ENCODE measurements at places on chromosomes 11 and 22.

- DNase-seq = no peak
These were observed 57.0 kb downstream of the OR10A6 start for GRCh38 chr11:7874056-7874455.

GRCh38 chr11:134667175-134667500 is 255.1 kb upstream of the B3GAT1 start:
- peak; percentile 19 for DNase-seq

- DNase-seq = no peak
These were observed 682.8 kb downstream of the TBC1D22A start for GRCh38 chr22:47445212-47445611.

- DNase-seq = peak; percentile 68
These were observed at the start of gene MICALL1 for GRCh38 chr22:37905534-37906363. MICALL1 (plus strand) TSS chr22:37906297; CDS start chr22:37906423, 126 bp downstream.

- DNase-seq = no peak
These were observed 9.5 kb downstream of the SLC16A8 start for GRCh38 chr22:38074181-38075104.

DNA sequence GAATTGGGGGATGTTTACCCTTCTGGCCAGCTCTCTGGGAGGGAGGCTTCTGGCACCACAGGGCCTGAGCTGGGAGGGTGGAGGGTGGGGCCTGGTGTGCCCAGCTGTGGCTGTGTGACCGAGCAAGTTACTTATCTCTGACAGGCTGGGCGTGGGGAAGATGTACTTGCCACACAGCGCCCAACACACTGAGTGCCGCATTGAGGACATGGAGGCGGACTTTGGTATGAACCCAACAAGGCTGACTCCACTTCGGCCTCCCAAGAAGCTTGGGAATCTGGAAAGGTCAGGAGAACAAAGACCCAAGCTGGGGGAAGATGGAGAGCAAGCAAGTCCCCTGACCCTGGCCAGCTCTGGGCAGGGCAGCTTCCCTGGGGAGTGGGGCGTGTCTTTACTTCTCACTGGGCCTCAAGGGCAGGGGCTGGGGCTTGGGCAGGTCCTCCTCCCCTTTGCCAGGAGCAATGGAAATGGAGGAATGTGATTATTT is 2.4 kb upstream of the MGAT3 start:
- DNase-seq = no peak

DNA sequence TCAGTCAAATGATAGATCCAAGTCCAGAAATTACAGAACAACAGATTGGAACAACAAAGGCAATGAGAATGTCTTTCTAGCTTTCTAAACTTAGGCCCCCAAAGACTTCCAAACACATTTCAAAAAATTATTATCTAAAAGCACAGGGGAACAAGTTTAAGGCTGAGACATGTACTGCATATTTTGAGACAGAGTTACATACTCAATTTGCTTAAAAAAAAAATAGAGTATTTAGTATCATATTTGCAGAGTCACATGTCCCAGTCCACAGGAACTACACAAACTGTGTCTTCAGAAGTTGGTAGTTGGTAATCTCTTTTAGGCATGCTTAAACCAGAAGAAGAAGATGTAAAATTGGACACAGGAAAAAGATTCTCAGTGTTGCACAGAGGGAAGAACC is 127.2 kb downstream of the MAML2 start:
- no peak for DNase-seq

- DNase-seq = no peak
These were observed 2.1 kb downstream of the CSNK1E start for GRCh38 chr22:38314933-38315822.

DNA sequence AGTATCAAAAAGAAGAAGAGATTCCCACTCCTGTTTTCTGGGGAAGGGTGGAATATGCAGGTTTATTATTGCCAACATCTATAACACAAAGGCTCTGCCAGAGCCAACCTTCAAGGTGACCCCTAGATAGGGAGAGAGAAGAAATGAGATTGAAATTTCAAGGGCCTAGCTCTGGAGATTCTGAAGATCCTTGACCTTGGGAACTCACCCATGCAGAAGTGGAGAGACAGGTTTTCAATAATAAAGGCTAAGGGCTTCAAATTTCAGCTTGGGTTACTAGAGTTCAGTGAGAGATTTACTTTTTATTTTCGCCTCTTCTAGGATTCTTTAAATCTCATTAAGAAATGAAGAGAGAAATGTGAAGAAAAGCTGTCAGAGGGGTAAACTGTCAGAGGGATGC is 98.4 kb downstream of the CD44 start:
- DNase-seq = no peak

DNA sequence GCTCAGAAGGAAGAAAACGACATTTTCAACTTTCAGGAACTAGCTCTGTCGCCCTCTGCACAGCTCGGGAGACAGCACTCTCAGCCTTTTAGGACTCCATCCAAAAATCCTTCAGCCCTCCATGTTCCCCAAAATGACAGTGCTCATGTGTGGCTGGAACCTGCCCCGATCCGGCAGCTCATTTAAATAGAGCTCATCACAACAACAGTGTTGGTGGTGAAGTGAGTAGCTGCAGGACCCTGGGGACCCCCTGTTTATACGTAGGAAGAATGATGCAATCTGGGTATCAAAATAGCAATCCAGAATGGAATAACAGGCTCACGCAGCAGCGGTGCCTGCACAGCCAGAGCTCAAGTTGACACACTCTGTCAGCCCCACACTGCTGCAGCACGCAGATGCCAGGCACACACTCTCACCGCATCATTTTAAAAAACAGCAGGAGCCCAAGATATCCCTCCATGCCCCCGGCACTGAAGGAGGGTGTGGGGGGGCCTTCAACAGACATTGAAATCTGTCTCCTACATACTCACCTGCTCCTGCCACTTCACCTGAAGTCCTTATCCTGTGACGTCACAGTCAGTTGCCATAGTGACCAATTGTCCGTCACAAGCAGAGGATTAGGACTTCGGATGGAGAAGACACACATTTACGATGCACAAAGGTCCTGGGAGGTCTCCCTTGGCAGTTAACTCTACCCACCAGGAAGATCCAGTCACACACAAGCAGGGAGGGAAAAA is 24.0 kb downstream of the TRIM66 start:
- DNase-seq = no peak

DNA sequence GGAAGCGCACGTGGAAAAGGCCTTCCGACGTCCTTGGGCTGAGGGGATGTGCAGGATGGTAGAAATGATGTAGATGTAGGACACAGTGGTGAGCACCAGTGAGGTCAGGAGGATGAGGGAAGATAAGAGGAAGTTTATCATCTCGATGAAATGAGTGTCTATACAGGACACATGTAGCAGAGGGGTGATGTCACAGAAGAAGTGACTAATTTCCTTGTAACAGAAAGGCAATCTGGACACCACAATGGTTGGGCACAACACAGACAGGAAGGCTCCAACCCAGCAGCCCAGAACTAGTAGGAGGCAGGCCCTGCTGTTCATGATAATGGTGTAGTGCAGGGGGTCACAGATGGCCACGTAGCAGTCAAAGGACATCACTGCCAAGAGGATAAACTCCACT is 35.0 kb upstream of the OR6M1 start:
- no peak for DNase-seq

DNA sequence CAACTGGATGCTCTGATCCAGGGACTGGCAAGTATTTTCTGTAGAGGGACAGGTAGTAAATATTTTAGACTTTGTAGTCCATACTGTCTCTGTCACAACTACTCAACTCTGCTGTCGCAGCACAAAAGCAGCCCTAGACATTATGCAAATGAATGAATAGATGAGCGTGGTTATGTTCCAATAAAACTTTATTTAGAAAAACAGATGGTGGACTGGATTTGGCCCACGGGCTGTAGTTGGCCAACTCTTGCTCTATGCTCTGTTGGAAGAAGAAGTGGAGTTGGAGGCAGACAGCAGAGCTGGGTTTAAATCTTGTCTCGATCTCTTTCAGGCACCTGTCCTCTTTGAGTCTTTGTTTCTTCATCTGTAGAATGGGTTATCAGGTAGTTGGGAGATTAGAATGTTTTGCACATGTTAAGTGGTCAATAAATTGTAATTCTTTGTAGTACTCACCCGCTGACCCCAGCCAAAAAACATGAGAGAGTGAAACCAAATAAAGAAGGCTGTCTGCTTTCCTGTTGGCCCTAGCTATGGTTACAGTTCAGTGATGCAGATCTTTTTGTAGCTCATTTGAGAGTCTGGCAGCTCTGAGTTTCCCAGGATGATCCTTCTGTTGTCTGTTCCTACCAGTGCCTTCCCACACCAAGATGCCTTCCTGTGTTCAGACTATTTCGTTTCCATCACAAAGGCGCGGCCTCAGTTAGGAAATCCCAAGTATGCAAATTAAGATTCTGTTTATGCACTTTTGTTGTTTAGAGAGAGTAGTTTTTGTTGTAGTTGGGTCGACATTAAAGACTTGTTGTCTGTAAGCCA is 198.1 kb upstream of the SEZ6L start:
- no peak for DNase-seq

DNA sequence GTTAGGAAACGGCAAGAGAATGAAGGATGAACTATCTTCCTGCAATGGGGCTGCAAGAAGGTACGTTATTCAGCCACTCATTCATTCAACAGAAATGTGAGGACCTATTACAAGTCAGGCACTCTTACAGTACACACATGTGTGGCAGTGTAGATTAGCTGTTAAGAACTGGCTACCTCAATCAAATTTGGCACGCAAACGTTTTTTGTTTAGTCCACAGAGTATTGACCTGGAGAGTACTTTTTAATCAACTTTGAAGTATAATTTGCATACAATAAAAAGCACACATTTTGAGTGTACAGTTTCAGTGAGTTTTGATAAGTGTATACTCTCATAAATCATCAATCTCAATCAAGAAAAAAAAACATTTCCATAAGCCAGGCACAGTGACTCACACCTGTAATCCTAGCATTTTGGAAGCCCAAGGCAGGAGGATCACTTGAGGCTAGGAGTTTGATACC is 24.2 kb downstream of the MRTFA start:
- no peak for DNase-seq

DNA sequence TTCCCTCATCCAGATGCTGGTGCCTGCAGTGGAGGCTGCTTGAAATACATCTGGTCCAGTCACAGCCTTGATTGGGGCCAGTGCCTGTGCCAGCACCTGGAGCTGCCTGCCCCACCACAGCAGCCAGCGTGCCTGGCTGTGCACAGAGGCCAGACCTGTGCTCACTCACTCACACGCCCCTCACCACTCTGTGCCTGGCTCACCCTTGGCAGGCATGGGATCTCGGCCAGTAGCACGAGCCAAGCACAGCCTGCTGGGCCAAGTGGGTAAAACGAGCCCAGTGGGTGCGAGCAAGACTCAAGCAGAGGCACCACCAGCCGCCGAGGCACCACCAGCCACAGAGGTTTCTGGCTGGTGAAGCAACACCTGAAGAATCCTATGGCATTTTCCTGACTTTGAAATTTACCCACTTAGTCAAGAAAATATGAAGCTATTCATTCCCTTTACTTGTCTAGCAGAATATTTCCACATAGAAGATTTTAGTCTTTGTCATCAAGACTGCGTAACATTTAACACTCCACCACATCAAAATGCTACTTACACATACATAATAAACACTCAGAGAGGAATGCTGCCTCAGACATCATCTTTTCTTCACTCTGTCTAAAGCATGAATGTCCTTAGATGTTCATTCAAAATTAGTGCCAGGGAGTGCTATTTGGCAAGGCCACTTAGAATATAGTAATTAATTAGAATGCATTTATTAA is 424.3 kb upstream of the FAT3 start:
- no peak for DNase-seq

- DNase-seq = no peak
These were observed 22.6 kb downstream of the RTN4RL2 start for GRCh38 chr11:57482782-57483561.

- DNase-seq = no peak
These were observed 60.6 kb downstream of the MICAL2 start for GRCh38 chr11:12170984-12171383.

DNA sequence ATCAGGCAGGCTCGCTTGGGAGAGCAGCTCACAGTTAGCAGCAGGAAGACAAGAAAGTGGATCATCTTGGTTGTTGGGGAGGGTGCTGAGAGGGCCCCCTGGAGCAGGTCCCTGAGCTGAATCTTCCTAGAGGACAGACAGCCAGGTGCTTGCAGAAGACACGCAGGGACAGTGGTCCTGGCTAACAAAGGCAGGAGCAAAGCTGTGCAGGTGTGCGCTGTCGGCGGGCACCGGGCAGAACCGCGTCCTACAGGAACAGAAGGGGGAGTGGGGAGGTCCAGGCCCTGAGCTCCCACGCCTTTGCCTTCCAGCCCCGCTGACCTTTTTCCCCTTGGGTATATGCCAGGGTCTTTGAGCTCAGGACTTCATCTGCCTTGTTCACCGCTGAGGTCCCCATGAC is 30.1 kb upstream of the PARVB start:
- no peak for DNase-seq

- DNase-seq = peak; percentile 70
These were observed 569 bp downstream of the FAM76B start for GRCh38 chr11:95788921-95789505.

- DNase-seq = no peak
These were observed 122.1 kb upstream of the ISX start for GRCh38 chr22:34943830-34944229.

DNA sequence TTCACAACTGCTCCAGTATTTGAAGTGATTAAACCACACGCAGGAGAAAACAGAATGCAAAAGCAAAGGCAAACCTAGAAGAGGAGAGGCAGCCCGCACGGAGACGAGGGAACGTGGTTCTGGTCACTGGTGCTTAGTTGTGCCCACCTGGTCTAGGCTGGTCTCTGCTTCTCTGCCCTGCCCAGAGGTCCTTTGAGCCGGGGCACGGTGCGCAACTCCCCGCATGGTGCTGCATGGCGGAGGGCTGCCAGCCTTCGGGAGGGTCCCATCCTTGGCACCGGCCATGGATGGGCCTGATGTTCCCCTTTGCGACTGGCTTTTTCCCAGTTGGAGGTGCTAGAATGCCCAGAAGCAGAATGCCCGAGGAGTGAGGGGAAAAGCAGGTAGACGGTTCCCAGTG is 46.1 kb downstream of the KCNC1 start:
- no peak for DNase-seq

- DNase-seq = no peak
These were observed 20.0 kb downstream of the PRR5L start for GRCh38 chr11:36316049-36316448.

GRCh38 chr11:96620464-96621044 is 230.7 kb downstream of the JRKL start:
- DNase-seq = no peak

GRCh38 chr22:45203150-45203951 is 37.3 kb downstream of the KIAA0930 start:
- no peak for DNase-seq

DNA sequence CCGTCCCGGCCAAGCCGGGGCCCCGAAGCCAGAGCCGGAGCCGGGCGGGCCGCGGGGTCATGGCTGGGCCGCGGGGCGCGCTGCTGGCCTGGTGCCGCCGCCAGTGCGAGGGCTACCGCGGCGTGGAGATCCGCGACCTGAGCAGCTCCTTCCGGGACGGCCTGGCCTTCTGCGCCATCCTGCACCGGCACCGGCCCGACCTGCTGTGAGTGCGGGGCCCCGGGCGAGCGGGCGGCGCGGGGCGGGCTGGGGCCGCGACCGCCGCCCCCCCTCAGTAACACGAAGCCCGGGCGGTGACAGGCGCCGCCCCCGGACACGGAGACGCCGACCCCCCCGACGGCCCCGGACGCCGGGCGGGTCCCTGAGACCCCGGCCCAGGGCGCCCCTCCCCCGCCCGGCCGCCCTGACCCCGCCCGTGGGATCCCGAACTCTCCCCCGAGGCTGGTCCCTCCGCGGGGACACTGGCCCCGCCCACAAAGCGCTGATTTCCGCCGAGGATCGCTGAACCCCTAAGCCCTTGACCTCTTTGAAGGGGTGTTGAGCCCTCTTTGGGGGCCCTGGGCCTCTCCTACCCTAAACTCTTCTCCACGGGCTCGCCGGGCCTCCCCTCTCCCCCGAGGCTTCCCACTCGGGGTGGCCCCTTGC is 389 bp downstream of the MICALL1 start:
- no peak for DNase-seq

All from Caco-2 (cell line).